Fibroblast of skin of left quadriceps (primary cell): ENCODE measurements at places on chromosomes 1 and 21.

GRCh38 chr1:175129182-175129581 lies 61.5 kb downstream of the TNN start:
- peak; percentile 74 for DNase-seq

- DNase-seq: no peak
Observed at GRCh38 chr1:109655615-109656519, at the start of gene GSTM4. Gene GSTM4, plus strand, starts transcription at chr1:109656099. Its CDS starts 291 bp downstream, at chr1:109656390.

DNA sequence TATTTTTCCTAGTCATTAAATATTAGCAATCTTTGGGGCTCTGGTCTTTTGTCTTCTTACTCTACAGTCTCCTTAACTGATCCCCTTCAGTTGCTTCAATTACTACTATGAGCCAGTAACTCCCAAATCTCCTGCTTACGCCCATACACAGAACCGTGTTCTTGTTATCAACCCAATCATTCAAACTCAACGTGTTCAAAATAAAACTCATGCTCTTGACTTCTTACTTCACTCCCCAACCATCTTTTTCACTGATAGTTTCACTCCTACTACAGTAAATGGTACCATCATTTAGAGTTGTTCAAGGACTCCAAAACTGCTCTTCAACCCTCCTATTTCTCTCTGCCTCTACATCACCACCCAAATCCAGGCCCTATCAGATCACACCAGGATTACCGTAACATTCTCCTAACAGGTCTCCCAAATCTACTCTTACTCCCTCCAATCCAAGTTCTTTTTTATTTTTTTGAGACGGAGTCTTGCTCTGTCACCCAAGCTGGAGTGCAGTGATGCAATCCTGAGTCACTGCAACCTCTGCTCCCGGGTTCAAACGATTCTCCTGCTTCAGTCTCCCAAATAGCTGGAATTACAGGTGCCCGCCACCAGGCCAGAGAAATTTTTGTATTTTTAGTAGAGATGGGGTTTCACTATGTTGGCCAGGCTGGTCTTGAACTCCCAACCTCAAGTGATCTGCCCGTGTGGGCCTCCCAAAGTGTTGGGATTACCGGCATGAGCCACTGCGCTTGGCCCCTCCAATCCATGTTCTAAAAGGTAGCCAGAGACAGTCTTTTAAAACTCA lies 3.0 kb downstream of the YARS1 start:
- no peak for DNase-seq

GRCh38 chr1:219340796-219341195 lies 167.1 kb downstream of the LYPLAL1 start:
- DNase-seq: no peak

GRCh38 chr1:65281846-65282245 lies 27.5 kb upstream of the DNAJC6 start:
- no peak for DNase-seq

GRCh38 chr1:147270721-147271120 lies 28.2 kb downstream of the CHD1L start:
- DNase-seq: no peak

GRCh38 chr1:93574991-93575390 lies 106.6 kb downstream of the BCAR3 start:
- no peak for DNase-seq

GRCh38 chr21:22399681-22400514 lies 1401.7 kb downstream of the NCAM2 start:
- DNase-seq: no peak

GRCh38 chr1:38073534-38074301 lies 27.1 kb upstream of the POU3F1 start:
- DNase-seq: no peak

DNA sequence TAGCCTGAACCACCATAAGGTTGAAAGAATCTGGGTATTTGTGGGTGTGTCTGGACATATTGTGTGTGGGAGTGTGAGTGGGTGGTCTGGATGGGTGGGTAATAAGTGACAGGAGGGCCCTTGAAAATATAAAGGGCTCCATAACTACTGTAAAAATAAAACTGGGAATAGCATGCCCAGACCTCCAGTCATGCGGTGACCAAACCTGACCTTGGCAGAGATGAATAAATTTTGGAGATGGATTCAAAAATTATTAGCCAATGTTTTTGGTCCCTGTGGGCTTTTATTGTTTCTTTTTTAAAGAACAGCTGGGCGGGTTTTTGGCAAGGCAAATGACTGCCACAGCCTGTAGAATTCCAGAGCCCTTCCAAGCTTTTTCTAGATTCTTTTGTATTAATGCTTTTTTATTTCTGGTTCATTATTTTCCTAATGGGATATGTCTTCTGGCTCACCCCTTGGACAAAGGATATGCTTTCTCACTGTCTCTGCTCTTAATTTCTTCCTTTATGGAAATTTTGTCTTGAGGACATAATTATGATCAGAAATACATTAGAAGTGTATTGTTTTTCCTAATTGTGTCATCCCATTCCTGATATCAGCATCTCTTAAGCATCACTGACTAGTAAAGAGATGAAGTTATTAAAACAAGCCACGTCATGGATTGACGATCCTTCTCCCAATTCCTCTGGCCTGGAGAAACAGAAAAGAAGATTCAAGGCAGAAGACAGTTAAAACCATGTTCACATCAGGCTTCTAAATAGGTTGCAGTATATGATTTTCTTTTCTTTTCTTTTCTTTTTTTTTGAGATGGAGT lies 69.5 kb downstream of the NTMT2 start:
- no peak for DNase-seq

GRCh38 chr1:2143814-2144500 lies 50.6 kb downstream of the FAAP20 start:
- DNase-seq: no peak

DNA sequence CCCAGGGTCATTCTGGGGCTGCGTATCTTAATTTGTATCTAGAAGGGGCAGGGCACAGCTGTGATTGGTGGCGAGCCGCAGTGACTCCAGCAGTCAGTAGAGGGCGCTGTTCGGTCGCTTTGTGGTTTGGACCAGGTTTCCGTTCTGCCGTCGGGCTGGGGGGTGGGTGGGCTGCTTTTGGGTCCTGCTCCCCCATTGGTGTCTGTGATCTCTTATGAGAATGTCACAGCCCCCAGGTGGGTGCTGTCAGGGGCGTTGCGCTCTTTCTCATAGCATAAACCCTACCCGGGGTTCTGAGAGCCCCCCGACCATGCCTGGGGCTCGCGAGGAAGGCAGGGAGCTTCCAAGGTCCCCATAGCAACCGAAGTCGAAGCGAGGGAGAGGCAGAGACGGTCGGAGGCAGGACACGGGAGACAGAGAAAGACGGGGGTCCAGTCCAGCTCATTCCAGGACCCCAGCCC lies 5.4 kb downstream of the TFF3 start:
- no peak for DNase-seq

DNA sequence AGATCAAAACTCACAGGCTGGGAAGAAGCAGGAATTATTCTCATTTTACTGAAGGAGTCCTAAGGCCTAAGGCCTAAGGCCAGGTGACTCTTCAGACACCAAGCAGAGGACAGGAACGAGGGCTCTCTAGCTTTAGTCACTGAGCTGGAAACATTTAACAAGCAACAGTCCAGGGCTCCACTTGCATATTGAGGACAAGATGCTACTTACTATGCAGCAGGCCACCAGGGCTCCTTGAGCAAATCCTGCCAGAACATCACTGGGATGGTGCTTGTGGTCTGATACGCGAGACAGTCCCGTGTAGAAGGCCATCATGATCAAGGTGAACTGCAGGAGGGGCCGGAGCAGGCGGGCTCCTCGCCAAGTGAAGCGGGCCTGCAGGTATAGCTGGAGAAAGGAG lies 67.6 kb downstream of the PLPP3 start:
- no peak for DNase-seq
